Right renal cortex interstitium (tissue), 3 donors: ENCODE measurements at places on chromosomes 3 and 15.

GRCh38 chr3:102124704-102125103, 275.4 kb downstream of the NFKBIZ start:
- DNase-seq: no peak

GRCh38 chr15:59622289-59622688, 10.7 kb downstream of the GCNT3 start:
- no peak for DNase-seq

GRCh38 chr3:9331171-9331570, 31.7 kb upstream of the THUMPD3 start:
- DNase-seq: no peak

GRCh38 chr3:1037631-1038030, 55.2 kb upstream of the CNTN6 start:
- DNase-seq: no peak

DNA sequence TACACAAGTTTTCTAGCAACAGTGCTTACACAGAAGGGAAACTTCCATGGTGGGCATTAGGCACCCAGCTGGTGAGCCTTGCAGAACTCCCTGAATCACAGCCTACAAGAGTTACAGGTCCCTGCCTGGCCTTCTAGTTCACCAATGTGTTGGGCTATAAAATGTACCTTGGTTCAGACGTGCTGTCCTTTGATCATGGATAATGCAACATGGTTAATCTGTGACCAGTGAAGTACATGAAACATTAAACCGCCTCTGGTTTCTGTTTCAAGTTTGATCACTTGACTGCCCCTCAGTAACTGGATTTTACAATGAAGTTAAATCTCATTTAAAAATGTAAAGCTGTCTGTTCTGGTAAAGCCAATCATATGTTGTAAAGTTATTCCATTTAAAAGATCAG, 51.8 kb downstream of the FMN1 start:
- DNase-seq: no peak

- no peak for DNase-seq
Measured at GRCh38 chr3:59688636-59689035, 638.8 kb upstream of the CFAP20DC start.

- no peak for DNase-seq
Measured at GRCh38 chr3:7401418-7401817, 540.5 kb downstream of the GRM7 start.

- DNase-seq: no peak
Measured at GRCh38 chr15:99635145-99635544, 69.4 kb downstream of the MEF2A start.

- DNase-seq: no peak
Measured at GRCh38 chr3:27713078-27713423, 9.1 kb downstream of the EOMES start.

DNA sequence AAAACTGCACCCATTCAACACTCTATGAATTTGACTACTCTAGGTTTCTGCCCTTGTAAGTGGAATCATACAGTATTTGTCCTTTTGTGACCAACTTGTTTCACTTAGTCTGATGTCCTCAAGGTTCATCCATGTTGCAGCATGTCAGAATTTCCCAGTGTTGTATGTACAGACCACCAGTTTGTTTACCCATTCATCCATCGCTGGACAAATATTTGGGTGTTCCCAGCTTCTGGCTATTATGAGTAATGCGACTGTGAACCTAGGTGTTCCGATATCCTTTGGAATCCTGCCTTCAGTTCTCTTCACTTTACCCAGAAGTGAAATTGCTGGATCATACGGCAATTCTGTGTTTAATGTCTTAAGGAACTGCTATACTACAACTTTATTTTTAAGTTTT, 12.6 kb downstream of the RPL32 start:
- no peak for DNase-seq

DNA sequence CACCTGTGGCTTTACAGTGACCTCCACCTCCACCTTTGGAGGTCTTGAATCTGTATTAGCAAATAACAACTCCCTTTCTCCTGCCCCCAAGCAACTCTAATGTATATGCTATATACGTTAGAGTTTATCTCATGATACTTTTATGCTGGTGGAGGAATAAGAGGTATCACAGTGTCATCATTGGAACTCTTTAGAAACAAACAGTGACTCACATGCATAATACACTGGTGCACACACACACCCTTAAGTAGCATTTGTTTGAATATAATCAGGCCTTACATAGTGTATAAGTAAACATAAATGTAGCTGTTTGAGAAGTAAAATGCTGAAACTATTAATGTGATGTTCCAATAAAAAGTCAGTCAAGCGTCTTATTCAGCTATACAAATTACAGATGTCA, 280.2 kb upstream of the C2CD4B start:
- no peak for DNase-seq
